ENCODE measurements at places on chromosomes 7 and 10.

- no peak for DNase-seq
These were observed 54.5 kb upstream of the DNAJB6 start for GRCh38 chr7:157282141-157282801.

- no peak for DNase-seq
These were observed 4.2 kb upstream of the MAFK start for GRCh38 chr7:1526271-1526754.

- peak; percentile 67 for DNase-seq
These were observed 94.0 kb downstream of the GRK5 start for GRCh38 chr10:119301397-119301796.

DNA sequence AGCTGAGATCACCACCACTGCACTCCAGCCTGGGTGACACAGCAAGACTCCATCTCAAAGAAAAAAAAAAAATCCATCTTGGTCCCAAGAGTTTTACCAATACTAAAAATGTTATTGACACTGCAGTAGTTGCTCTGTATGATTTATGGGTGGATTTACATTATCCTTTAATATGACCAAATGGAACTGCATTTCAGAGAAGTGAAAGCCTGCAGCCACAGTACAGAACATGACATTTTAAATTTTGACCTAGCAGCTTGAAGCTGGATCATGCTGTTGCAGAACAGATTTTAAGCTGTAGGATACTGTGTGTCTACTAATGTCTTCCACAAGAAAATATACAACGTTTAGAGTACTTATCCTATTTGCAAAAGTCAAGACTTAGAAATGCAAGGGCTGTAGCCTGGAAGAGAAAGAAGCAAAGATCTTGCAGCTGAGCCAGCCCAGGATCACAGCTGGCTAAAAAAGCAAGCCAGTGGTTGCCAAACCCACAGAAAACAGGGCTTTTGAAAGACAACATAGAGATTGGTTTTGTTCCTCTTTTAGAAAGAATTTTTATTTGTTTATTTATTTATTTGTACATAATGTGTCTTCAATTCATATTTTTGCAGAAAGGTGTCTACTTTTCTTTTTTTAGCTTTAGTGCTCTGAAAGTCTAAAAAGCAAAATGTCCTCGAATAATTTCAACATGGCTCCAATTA lies 55.2 kb upstream of the WNT16 start:
- DNase-seq: peak; percentile 17

DNA sequence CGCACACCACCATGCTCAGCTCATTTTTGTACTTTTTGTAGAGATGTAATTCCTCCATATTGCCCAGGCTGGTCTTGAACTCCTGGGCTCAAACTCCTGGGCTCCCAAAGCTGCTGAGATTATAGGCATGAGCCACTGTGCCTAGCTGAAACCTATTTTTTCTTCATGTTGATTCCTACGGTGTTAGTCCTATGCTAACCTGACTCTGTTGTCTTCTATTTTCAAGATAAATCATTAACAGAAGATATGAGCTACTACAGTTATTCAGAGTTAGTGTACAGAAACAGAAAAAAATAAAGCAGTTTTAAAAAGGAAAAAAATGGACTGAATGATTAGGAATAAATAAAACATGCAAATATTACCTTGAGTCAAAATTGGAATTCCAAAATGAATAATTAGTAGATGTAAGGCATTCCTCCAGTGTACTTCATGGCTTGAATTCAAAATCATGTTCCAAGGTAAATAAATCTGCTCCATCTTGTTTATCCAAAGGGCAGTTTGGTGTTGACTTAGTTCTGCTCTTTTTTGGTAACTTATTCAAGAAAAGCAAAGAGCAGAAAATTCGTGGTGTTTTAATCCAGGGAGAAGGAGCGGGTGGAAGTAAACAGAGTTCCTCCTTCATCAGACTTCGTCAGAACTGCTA lies 185.8 kb downstream of the CACNB2 start:
- DNase-seq: no peak

DNA sequence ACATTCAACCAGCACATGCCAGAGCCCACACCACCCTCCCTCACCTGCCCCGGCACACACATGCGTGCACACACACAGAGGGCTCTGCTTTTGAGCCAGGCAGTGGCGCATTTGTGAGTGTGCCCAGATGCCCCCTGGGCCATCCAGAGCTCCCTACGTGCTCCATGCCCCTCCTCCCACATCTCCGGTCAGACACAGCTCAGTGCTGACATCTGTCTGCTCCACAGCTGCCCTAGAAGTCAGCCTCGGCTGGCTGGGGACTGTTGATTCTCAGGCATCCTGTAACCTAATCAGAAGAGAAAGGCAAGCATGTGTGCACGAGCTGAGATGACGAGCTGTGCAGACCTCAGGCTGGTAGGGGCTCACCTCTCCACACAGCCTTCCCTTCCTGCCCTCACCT lies 135.1 kb downstream of the ZMIZ1 start:
- DNase-seq: no peak

- no peak for DNase-seq
These were observed 41.4 kb upstream of the NPFFR1 start for GRCh38 chr10:70324951-70325781.

DNA sequence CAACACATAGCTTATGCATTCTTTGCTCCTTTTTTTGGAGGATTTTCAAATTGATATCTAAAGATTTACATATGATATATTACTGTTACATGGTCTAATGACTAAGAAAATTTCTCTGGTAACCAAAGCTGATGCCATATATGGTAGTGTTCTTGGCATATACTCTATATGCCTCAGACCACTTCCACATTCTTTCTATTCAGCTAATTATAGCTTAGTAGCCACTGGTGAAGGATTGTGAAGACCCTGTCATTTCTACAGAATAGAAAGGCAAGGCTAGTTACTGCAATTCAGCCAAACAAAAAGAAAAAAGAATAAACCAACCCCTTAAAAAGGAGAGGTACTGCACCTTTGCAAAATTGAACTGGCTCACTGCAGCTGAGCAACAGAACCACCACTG lies 3.7 kb downstream of the PURB start:
- peak; percentile 70 for DNase-seq

GRCh38 chr7:2172311-2173188 lies 60.2 kb downstream of the MAD1L1 start:
- DNase-seq: no peak

GRCh38 chr10:86365346-86366032 lies 1.1 kb downstream of the GRID1 start:
- DNase-seq: no peak

DNA sequence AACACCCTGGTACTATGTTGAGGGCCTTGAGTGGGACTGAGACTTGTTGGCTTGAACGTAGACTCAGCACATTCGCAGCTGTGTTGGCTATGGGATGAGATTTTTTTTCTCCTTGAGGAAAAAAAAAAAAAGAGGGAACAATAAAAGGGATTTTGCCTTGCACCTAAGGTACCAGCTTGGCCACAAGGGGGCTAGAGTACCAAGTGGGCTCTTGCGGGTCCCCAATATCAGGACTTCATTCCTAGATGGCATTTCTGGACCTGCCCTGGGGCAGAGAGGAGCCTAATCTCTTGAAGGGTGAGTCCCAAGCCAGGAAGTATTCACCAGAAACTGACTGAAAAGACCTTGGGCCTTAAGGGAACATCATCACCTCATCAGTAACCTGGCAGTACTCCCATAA lies 1083.6 kb upstream of the PHF14 start:
- no peak for DNase-seq

- DNase-seq: no peak
These were observed 25.2 kb downstream of the ZNF117 start for GRCh38 chr7:64965594-64965993.

- no peak for DNase-seq
These were observed 240.5 kb downstream of the BBS9 start for GRCh38 chr7:33369888-33370287.

DNA sequence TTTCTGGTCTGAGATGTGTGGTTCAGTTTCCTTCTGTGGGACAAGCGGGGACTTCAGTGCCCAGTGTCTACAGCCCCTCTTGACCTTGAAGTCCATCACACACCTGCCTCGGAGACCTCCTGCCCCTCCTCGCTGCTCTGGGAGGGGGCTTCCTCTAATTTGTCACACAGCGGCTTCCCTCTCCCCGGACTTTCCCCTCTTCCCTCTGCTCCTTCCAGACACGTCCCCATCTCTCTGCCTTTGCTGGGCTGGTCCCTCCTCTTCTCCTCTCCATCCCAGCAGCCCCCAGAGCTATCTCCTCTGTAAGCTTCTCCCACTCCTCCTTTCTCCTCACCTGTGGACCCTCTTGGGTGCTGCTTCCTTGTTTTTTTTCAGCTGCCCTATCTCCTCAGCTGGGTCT lies 122.2 kb upstream of the SORCS3 start:
- no peak for DNase-seq

DNA sequence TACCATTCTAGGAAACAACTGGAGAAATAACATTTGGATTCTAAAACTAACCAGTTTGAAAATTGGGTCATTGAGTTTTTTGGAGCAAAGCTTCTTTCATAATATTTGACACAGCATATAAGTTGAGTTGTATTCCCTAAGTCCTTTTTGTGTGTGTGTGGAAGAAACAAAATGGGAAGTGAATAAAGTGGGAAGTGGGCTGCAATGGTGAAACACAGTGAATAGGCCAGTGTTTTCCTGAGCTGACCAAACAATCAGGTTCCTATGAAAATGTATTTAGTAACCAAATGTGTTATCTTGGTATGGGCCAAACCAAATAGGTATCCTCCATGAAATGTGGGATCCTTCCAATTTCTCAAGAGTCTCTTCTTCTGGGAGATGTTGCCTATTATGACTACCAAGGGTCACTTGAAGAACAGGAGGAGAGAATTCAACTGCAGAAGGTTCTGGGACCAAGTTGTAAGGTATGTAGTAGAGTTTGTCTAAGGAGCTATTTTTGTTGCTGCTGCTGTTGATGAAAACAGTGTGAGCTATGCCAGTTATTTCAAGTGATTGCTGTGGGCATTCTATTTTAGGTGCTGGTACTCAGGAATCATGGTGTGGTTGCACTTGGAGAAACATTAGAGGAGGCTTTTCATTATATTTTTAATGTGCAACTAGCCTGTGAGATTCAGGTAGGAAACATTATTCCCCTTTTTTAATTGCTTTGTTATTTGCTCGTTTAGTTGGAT lies 88.3 kb upstream of the MXI1 start:
- DNase-seq: no peak

DNA sequence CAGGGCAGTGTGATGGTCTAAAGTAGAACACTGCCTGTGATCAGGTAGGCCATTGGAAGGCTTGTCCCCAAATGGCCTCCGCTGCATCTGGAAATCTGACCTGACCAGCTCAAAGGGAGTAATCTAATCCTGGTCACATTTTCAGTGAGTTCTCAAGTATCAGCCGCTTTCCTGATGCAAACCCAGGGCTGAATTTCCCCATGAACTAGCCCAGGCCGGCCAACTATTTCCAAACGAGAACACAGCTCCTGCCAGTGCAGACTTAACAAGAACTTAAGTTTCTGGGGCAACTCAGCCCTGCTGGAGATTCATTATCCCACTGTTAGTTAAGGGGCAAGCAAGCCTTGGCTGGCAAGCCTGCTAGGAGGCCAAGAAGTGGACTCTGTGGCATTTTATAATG lies 59.6 kb upstream of the FAM180A start:
- no peak for DNase-seq

DNA sequence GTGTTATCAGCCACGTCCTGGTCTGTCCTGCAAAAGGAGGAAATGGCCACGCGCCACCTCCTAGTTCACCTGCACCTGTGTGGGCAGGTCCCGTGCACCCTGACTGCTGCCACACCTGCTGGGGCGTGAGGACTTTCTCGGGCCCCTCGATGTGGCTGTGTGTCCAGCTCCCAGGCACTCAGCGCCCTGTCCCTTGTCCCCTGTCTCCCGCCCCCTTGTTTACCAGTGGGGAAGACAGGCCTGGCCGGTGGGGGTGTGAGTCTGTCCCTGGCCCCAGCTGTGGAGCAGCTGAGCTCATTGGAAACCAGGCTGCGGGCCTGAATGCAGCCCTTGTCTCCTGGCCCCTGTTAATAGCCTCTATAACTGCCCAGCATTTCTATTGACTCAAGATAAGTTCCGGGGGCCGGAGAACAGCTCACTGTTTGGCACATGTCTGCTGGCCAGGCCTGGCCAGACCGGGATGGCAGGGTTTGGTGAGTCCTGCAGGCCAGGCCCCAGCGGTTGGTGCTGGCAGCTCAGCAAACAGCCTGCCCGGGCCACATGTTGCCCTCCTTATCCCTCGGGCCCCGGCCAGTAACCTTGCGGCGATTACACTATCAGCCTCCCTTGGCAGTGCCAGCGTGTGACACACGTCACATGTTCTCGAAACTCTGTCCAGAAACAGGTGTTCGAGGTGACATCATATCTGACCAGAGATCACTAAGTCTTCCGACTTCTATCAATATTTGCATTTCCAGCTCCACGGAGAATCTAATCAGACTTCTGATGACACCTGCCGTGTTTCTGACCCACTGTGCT lies 52.1 kb downstream of the FOXL3 start:
- DNase-seq: no peak

DNA sequence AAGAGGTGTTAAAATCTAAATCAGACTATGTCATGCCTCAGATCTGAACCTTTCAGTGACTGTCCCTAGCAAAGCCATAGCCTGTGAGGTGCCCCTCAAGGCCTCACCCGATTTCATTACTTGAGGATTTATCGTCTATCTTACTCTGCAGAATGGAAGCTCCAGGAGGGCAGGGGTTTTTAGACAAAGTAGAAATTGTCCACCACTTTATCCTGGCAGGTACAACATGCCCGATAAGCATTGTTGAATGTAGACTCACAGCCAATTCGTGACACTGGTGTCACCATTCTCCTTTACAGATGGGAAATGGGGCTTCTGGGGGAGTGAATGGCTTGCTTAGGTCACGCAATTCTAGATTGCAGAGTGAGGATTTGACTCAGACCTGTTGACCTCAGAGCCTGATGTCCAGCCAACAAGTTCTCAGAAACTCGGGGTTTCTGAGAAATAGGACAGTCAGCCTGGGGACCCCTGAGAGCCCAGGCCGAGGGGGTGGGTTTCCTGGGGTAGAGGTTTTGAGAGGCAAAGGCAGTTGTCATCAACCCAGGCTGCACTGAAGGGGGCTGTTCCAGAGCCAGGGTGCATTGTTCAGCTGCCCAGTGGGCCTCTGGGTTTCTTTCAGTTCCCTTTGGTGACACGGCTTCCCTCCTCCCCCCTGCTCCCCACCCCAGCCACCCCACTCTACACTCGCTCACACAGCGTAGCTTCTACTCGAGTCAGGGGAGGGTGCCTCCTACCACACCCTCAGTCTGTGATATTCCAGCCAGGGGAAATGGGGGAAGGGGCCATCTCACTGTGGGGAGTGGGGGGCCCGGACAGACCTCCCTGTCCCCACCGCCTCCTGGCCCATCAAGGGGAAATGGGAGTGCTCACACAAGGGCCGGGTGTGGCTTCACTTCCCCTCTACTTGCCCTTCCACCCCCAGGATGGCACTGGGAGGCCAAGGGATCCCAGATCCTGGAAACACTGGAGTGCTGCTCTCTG lies 3.1 kb upstream of the IRF5 start:
- no peak for DNase-seq

All from hematopoietic multipotent progenitor cell treated with erythropoietin and hydrocortisone succinate and interleukin-3 and kit ligand, for 4 days (in vitro differentiated cells).